ENCODE measurements at places on chromosomes 16 and 17.

DNA sequence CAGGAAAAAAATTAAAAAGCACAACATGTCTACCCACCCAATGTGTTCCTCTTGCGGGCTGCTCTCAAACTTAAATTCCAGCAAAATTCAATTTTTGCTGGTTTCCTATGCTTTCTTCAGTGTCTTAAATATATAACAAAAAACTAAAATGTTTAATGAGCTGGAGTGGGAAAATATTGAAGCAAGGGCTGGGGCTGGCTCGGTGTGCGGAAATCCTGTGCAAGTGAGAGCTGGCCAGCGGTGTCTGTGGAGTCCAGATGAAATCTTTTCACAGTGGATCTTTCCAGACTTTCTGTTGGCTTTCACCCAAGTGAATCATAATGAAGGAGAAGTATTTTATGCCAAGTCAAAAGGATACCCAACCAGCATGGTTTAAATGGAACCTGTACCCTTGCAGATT is 1733.6 kb downstream of the TP53TG3F start:
- DNase-seq: no peak

DNA sequence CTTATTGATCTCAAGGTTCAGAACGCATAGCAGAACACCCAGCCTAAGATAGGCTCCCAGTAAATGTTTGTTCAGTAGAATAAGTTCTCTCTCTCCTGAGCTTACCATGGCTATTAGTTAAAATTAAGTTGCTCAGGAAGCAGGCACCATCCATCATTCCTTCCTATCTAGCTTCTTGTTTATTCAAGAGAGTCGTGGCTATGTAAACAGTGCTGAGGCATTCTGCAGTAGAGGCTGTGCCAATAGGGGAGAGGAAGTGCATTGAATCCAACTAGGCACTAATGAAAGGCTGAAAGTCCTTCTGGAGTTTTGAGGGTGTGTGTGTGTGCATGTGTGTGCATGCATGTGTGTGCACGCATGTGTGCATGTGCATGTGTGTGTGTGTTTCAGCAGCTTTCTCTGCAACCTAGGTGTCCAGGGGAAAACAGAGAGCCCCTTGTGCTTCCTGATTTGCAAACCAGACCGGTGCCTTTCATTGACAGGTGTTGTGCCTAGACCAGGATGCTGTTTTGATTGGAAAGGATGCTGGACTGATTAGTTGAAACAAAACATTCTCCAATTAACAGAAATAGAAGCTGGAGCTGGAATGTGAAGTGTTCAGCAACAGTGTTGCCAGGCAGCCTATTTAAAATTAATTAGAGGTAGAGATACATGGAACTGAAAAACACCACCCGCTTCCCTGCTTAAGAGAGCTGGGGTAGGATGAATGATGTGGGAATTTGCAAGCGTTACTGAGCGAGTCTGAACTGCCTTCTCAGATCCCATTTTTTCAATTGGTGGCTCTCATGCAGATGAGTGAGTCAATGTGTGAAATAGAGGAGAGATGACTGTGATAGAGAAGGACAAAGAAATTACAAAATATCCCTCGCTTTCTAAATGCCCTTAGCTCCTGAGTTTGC is 103.3 kb upstream of the CLEC3A start:
- DNase-seq: no peak

DNA sequence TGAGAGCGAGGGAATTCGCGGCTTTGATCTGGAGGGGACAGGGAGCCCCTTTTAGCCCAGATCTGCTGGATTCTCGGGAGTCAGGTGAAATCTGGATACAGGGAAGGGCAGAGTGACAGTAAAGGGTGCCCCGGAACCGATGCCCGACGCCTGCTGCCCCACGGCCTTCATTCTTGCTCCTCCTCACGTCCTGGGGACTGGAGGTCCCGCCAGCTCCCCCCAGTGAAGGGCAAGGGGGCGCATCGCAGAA is 596 bp downstream of the OR1F1 start:
- no peak for DNase-seq

DNA sequence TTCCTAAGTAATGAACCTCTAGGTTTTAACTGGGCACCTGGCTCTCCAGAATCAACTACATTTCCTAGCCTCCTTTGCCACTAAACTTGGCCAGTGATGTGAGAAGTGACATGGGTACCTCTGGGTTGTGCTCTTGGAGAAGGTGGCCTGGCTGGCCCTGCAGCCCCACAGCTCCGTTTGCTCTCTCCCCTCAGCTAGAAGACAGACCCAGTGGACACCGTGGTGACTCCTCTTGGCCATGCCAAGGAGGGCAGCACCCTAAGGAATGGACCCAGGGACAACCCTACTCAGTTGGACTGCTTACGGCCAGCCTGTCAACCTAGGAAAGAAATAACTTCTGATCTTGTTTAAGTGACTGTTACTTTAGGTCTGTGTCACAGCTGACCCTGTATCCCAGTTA is 151.4 kb downstream of the TMEM132E start:
- no peak for DNase-seq

DNA sequence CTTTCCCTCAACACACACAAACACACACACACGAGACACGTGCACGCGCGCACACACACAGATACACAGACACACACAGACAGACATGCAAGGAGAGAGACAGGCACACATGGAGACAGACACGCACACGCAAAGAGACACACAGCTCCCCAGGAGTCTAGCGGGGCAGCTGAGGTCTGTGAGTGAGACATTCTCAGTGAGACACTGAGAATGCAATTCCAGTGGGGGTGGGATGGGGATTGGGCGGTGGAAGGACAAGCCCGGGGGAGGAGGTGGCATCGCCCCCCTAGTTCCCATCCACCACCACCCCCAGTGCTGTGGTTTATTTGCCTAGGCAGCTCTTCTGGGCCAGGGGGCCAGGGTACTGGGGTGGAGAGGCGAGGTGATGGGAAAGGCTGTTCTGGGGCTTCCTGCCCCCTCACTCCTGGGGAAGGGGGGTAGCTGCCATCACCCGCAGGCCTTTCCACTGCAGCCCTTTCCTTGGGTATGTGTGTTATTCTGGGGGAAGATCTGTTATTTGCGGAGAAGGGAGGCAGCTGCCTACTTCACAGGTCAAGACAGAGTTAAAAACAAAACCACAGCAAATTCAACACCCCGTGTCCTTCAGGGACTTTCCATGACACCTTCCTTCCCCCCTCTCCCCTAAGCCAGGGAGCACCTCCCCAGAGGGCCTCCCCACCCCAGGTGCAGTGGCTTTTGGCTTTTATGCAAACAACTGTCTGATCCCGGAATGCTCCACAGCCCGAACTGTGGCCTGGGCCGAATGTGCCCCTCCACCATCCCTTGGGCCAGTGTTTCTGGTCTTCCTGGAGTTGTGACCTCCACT is 18.0 kb downstream of the GRB7 start:
- no peak for DNase-seq

- DNase-seq: no peak
Observed at GRCh38 chr16:56987692-56988091, 1.7 kb upstream of the NLRC5 start.

DNA sequence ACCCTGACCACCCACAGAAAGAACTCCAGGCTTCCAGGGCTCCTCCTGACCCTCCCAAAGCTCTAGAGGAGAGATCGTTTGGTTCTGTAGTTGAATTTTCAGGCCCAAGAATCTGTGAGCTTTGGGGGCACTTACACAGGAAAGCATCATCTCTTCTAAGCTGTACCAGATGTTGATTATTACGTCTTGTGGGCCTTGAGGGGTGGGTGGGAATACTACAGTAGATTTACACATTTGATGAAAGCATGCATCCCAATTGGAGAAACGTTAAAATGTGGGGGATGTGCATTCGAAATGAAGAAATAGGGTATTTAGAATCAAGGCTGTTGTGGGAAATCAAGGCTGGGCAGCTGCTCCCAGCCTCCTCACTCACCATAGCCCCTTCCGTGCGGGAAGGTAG is 61.9 kb downstream of the MGAT5B start:
- DNase-seq: no peak

- DNase-seq: no peak
Observed at GRCh38 chr17:77875881-77876509, 82.5 kb upstream of the TNRC6C start.

DNA sequence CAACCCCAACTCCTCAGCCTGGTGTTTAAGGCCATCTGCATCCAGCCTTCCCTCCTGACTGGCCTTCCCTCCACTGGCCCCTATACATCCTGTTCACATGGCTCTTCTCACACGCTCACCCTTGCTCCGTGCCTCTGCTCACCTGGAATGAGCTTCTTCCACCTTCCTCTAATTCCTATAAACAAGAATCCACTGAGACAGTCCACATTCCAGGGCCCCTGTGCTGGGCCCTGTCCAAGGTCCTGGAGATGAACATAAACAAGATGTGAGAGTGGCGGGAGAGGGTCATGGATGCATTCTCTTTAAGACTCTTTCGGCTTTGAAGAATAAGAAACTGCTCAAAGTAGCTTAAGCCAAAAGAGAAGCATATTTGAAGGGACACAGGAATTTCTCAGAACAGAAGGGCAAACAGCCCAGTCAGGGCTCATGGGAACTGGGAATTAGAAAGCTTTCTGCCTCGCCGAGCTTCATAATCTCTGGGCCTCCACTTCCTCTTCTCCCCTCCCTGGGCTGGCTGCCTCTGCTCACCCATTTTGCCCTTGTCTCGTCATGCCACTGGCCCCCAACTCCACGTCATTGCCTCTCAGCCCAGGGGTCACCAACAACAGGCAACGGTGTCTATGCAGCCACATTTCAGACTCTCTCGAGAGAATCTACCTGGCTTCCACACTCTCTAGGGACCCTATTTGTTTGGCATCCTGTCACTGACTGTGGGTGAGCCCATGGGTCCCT is 13.5 kb downstream of the SPPL2C start:
- peak; percentile 31 for DNase-seq

DNA sequence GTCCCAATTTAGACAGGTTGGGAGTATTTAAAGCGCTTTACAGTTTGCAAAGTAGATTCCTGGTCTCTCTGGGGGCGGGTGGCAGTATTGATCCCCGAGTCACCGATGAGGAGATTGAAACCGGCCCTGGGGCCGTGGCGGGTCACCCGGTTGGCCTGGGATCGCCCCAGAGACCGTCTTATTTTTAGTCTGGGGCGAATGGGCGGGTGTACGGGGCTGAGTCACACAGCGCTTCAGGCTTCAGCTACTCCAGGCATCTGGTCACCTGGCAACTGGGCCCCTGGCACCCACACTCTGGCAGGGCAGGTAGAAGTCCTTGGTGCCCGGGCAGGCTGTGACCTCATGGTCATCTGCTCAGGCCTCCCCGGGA is 669 bp downstream of the MIEF2 start:
- DNase-seq: no peak

GRCh38 chr16:51391798-51392511 is 240.9 kb upstream of the SALL1 start:
- no peak for DNase-seq

DNA sequence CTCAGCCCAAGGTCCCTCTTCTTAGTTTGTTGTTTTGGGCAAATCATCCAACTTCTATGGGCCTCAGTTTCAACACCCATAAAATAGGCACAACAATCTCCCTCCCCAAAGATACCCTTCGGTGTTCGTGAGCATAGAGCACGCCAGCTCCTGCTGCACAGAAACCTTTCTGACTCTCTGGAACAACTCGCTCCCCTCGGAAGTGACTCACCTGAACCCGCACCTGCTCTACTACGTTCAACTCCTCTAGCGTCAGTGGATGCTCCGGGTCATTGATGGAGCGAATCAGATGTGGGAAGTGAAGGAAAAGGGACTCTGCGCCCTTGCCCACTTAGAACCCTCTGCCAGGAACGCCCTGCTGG is 445 bp downstream of the CIAO2B start:
- no peak for DNase-seq

DNA sequence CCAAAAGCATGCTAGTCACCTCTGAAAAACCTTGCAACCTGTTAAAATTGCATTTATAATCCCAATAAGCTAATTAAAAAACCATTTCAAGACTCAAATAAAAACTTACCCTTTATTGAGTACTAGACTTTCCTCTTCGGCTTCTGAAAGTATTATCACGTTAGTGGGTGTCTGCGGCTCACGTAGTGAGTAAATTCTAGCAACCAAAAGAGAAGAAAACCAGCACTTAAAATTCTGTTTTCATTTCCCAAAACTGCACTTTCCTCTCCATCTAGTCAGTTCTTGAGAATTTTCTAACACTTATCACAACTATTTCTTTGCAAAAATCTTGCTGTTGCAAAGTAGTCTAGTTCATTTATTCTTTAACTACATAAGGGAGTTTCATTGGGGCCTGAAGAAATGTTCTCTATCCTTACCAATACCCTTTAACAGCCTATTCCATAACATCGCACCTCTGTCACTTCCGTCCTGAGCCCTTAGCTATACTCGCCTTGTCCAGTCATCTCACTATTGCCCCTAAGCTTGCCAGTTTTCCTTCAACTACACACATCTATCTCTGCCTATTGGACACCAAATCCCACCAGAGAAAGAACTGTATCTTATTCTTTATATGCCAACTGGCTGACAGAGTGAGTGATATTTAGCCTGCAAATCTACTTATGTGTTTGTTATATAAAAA is 8.7 kb downstream of the NUP88 start:
- DNase-seq: no peak

Measured in NCI-H446 (cell line).